ENCODE measurements at places on chromosomes 6 and 20. TPM values are rescaled to one million over a fixed set of nuclear protein-coding genes. Genes with fewer than 3 reads are reported as not detected.

Gene BEND3
- total RNA-seq: 4.7 TPM

Gene TCP11
- total RNA-seq: 1.6 TPM

Gene ZBTB2
- 9.4 TPM for total RNA-seq

Gene HUS1B
- 0.22 TPM for total RNA-seq

Gene MRAP2
- total RNA-seq: not detected

Gene STX11
- total RNA-seq: 0.79 TPM

Gene TMC2
- total RNA-seq: not detected

Gene GCNT2
- total RNA-seq: 0.79 TPM

Gene PDSS2
- 6.7 TPM for total RNA-seq

Gene CLVS2
- total RNA-seq: 1.6 TPM

Gene IL20RA
- total RNA-seq: not detected

Gene TTK
- total RNA-seq: 6.7 TPM

Gene PI3
- not detected for total RNA-seq

Gene PPP1R16B
- under 0.01 TPM for total RNA-seq

Gene EFCAB8
- not detected for total RNA-seq

Gene RFX6
- total RNA-seq: not detected

Gene RSPO3
- not detected for total RNA-seq

Gene AFG1L
- 8.2 TPM for total RNA-seq

Gene TAAR2
- total RNA-seq: not detected

Gene RIMS4
- total RNA-seq: under 0.01 TPM

Gene MYH7B
- 0.39 TPM for total RNA-seq
